Stimulated activated CD4-positive, alpha-beta T cell treated with anti-CD3 and anti-CD28 coated beads, Interleukin-1b, Interleukin-23, amount 100 ng/mL, for 48 hours (primary cell): ENCODE measurements at places on chromosomes 2 and 18.

- DNase-seq = no peak
Observed at GRCh38 chr18:55114876-55115275, 155.6 kb upstream of the CCDC68 start.

GRCh38 chr2:165470361-165470760, 863 bp downstream of the CSRNP3 start:
- DNase-seq = no peak

GRCh38 chr18:79681484-79682387, 2.1 kb downstream of the CTDP1 start:
- peak; percentile 83 for DNase-seq

DNA sequence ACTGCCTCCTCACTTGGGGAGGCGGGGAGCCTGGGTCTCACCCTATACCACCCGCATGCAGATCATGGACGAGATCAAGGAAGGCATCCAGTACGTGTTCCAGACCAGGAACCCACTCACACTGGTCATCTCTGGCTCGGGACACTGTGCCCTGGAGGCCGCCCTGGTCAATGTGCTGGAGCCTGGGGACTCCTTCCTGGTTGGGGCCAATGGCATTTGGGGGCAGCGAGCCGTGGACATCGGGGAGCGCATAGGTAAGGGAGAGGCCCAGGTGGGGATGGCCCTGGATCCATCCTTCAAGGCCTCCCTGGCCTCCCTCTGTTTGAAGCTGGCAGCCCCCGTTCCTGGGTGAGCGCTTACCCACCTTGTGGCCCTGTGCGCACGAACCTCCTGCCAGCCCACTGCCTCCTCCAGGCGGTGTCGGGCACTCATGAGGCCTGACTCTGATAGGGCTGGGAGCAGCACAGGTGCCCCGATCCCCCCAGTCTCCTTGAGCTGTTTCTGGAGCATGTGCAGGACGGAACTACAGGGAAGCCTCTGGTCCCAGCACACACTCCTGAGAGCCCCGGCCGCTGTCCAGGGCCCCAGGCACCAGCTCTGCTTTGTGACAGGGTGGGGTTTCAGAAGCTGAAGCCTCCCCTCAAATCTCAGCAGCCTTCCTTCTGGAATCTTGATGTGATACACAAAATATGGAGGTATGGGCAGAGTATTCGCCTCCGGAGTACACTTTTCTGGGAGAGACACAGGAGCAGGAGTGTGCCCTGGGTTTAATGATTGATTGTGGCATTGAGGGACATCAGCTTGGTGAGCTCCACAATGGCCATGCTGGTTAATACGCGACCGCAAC, 708 bp downstream of the AGXT start:
- no peak for DNase-seq

GRCh38 chr2:112634153-112634873, 11.4 kb upstream of the SLC20A1 start:
- DNase-seq = no peak

- DNase-seq = no peak
Observed at GRCh38 chr2:98901291-98901690, 34.7 kb downstream of the CRACDL start.

DNA sequence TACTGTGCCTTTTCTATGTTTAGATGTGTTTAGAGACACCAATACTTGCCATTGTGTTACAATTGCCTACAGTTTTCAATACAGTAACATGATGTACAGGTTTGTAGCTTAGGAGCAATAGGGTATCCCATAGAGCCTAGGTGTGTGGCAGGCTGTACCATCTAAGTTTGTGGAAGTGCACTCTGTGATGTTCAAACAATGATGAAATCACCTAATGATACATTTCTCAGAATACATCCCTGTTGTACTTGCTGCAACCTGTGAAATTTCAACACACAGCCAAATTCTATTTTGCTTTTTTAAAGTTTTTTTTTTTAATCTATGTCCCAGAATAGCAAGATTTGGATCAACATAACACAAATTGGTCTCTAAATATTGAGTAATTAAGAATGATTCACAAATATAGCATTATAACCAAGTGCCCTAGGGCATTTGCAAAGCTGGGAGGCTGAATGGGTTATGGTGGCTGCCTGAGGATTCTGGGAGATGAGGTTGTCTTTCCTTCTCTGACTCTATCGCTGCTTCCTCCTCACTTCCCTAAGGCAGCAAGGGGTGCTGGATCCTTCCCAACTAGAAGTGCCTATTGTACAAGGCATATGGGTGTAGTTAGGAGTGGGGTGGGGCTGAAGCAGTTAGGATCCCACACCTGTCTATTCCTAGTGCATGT, 78.3 kb downstream of the SKA1 start:
- no peak for DNase-seq

- no peak for DNase-seq
Observed at GRCh38 chr2:19881908-19882265, 19.9 kb downstream of the TTC32 start.

DNA sequence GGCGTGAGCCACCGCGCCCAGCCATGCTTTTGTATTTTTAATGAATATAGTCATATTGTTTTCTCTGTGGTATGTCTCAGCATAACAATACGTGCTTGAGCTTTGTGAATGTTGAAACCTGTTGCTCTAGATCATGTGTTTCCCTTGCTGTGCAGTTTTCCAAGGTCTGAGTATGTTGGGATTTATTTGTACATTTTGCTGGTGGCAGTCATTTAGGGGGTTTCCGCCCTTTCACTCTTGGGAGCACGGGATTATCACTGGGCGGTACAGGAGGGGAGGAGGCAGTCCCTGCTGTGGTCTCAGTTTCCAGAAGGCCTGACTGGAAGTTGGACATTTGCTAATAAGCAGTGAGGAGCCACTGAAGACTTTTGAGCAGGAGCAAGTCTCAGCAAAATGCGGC, 24.9 kb upstream of the CATIP start:
- DNase-seq = no peak

GRCh38 chr18:66795051-66795450, 191.2 kb upstream of the CDH19 start:
- no peak for DNase-seq

DNA sequence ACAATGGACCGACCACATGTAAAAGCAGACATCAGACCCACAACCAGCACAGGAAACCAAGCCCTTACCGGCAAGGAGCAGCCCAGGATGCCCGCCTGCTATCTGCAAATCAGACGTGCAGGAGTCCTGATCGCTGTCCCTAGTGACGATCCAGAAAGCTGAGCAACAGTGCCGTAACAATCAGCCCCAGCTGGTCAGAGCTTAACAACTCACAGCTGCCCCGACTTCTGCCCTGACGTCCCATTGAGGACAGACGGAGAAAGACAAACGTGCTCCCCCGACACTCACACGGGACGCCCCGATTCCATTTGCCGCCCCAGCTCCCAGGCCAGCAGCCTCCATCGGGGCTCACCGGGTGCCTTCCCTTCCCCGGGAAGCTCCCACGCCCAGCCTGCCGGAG, 39.8 kb upstream of the PXDN start:
- no peak for DNase-seq

DNA sequence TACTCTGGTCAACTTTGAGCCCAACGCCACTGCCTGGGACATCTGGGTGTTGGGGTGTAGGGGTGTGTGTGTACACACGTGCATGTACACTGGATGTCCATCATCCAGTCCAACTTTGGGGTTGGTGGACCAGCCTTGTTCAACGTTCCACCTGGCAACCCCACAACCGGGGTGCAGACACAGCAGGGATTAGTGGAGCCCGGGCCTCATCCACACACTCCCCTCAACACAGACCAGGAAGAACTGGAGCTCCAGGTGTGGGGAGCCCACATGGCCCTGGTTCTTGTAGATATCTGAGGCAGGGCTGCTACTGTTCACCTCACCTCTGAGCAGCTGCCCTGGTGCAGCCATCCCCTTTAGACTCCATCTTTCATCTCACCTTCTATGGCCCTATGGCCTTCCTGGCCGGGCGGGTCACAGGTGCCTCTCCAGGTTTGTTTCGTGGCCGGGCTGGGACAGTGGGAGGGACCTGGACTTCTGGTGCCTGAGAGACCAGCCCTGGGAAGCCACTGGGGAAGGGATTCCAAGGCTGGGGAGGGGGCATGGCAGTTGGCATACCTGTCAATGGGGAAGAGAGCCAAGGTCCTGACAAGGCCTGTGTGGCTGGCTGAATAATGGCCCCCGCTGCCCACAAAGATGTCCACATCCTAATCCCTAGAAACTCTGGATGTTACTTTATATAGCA, 7.5 kb downstream of the NEU2 start:
- DNase-seq = no peak

DNA sequence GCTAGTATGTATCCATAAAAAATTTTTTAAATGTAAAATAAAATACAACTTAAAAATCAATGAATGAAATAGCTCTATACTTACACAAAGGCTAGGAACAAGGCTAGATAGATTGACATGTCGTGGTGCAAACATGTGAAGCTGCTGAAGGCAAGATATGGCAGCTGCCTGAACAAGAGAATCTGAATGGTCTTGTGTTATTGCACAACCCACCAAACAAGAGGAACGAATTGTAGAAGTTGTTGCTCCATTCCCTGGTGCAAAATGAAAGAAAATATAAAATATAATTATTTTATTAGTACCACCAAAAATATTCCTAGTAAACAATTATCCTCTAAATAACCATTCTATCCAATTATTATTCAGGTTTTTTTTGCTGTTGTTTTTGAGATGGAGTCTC, 46.4 kb downstream of the HEATR5B start:
- DNase-seq = no peak

GRCh38 chr2:50831676-50832075, 200.3 kb downstream of the NRXN1 start:
- DNase-seq = no peak

GRCh38 chr18:9536354-9537152, 61.2 kb downstream of the RALBP1 start:
- DNase-seq = no peak

DNA sequence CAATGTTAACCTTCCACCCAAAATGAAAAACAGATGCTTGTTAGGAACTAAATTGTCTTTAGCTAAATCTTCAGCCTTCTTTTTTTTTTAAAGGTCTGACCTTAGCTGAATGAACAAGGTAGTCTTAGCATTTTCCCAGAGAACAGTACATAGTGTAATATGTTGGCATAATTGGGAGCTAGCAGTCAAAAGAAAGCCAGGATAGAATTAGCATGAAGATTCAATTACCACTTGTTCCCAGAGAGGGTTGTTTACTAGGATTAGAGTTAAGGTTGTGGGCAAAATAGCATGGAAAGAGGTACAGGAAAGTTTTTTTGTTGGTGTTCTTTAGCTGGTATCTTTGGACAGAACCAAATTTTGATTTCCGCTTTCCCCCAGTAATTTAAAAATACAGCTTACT, 6.9 kb downstream of the CDH20 start:
- no peak for DNase-seq

GRCh38 chr2:84639751-84640150, 123.5 kb downstream of the DNAH6 start:
- no peak for DNase-seq

DNA sequence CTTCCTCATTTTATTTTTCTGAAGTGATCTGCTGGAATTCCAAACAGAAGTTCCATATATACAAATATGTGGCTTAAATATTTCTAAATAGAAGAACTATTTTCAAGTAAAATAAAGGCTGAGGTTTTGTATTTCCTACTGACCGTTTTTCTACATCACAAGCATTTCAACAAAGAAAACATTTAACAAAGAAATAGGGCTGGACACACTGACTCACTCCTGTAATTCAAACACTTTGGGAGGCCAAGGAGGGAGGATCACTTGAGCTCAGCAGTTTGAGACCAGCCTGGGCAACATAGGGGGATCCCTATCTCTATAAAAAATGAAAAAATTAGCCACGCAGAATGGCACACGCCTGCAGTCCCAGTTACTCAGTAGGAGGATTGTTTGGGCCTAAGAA, 44.6 kb downstream of the TANK start:
- DNase-seq = no peak
